Psoas muscle (tissue), 8 donors: ENCODE measurements at places on chromosomes 11 and 22. TPM values are rescaled to one million over a fixed set of nuclear protein-coding genes. Genes with fewer than 3 reads are reported as not detected.
A peak's percentile ranks its signal among the peaks of the same experiment; 100 is the strongest.

DNA sequence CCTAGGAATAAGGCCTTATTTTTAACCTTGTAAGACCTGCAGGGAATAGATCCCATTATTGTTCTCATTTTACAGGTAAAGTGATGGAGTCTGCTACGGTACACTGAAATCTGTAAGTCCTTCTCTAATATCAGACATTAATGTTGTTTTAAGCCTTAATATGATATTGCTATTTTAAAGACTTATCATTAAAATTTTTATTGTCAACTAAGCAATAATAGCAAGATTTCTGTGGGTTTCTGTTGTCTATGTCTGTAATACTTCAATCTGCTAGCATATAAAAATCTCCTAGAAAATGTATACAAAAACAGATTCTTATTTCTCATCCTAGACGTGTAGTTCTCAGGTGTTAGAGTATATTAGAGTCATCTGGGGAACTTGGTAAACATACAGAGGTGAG lies 317.5 kb upstream of the TENM4 start:
- DNase-seq, result no peak

The KCTD14 gene
- 0.32 TPM for total RNA-seq

GRCh38 chr11:280706-281485 lies 2.7 kb downstream of the NLRP6 start:
- DNase-seq, result peak; percentile 55

The RIC3 gene
- 5.1 TPM for total RNA-seq

DNA sequence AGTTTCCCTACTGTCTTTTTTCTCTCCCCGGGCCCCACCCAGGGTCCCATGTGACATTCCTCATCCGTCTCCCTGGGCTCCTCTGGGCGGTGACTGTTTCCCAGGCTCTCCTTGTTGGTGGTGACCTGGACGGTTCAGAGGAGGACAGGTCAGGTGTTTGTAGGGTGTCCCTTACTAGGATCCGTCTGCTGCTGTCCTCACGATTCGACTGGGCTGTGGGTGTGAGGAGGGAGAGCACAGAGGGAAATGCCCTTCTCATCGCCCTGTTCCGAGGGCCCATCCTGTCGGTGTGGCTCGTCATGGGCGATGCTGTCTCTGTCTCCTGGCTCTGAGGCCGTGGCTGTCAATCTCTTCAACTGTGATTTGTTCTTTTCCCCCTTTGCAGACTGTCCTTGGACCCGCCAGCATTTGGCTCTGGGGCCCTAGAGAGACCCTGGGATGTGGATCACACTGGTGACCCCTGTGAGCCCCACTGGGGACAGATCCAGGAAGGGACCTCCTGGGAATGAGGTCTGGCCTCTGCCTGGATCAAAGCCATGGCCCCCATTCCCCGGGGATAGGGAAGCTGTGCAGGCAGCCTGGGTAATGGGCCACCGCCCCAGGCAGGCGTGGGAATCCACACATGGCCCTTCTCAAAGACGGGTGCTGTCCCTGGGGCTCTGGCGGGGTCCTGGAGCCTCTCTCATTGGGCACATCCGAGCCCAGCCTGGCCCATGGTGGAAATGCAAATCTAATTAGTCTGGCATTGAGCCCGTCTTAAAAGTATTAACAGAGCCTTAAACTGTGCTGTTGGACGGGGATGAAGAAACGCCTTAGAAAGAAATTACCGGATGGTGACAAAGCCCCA lies 46.8 kb upstream of the KCNQ1OT1 start:
- DNase-seq, result no peak

The TXNRD2 gene
- total RNA-seq, result 35.1 TPM
